Lower leg skin (tissue), 4 donors: ENCODE measurements at places on chromosomes 7 and 10. TPM values are rescaled to one million over a fixed set of nuclear protein-coding genes. Genes with fewer than 3 reads are reported as not detected.

- no peak for DNase-seq
These were observed 90.1 kb downstream of the OAT start for GRCh38 chr10:124328477-124329220.

Gene SPDYE8
- not detected for total RNA-seq

- peak; percentile 90 for DNase-seq
These were observed 150.1 kb upstream of the KLF6 start for GRCh38 chr10:3935141-3935540.

Gene LIPF
- total RNA-seq: not detected

DNA sequence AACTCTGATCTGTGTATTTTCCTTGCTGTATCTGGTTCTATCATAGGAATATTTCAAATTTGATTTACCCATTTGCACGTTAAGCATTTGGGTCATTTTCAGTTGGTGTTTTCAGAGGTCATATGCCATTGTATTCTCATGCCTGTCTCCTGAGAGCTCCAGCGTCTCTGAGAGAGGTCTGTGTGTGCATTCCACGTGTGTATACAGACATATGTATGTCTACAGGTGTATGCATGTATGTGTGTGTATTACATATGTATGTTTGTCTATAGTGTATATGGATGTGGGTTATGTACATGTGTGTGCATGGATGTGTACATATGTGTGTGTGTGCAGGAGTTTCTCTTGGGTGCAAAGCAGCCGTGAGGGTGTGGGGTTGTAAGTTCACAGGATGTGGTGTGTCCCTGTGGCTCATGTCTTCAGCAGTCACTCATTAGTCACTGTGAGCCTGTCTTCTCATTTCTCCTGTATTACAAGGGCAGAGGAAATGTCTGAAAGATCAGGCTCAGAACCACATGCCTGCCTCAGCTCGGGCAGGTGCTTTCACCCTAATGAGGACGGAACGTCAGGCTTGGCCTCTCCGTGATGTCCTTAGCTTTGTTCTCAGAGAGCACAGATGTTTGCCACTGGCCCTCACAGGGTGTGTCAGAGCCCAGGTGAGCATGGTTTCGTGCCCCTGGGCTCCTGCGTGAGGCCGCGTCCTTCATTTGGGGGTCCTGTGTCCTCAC, 101.6 kb downstream of the NKX6-2 start:
- DNase-seq: no peak

- no peak for DNase-seq
These were observed 497.3 kb upstream of the GALNT17 start for GRCh38 chr7:70634610-70635068.

DNA sequence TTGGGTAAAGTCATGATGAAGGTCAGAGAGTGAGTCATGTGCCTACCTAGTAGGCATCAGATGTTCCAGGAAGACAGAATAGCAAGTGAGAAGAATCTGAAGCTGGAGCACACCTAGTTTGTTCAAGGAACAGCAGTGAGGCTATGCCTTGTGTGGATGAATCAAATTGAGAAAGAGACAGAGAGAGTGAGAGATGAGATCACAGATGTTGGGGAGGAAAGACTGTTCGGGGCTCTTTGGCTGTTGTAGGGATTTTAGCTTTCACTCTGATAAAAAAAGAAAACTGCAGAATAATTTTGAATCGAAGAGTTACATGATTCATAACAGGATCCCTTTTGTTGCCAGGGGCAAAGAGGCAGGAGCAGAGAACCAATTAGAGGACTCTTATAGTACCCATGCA, 6.3 kb downstream of the LIPF start:
- no peak for DNase-seq

Gene SFTPA1
- total RNA-seq: not detected

Gene ITPRID1
- 0.63 TPM for total RNA-seq

DNA sequence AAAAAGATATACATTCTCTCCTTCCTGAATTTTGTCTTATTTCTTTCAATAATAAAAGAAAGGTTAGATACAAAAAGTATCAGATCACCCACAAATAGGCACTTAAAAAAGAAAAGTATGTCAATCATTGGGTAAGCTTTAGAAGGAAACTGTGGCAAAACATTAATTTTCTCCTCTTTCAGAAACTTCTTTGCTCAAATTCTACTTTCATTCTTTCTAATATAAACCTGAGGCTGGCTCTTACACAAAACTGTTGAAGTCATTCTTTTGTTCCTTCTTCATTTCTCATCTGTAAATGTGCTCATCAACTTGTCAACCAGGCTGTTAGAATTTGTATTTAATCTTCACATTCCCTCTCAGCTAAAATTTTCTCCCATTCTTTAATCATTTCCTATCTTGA, 124.6 kb downstream of the LRRN3 start:
- DNase-seq: no peak

DNA sequence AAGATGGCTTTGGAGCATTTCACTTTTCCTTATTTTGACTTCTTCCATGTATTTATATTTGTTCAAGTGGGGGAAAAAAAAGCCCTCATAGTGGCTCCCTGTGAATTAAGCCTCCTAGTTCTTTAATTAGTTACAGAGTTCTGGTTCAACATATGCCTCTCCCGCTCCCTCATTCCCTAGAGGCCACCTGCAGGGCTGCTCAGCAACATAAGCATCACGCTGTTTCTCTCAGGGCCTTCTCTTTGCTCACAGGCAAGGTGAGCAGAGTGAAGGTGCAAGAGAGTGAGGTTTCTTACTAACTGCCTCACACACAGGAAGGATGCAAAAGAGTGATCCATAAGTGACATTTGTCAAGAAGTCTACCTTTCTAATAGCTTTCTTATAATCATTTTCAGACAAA, 196.7 kb downstream of the SEMA3E start:
- DNase-seq: no peak

- no peak for DNase-seq
These were observed 87.8 kb downstream of the CHRM2 start for GRCh38 chr7:136956232-136956631.

- DNase-seq: no peak
These were observed 90.7 kb upstream of the RAB18 start for GRCh38 chr10:27413387-27413786.

DNA sequence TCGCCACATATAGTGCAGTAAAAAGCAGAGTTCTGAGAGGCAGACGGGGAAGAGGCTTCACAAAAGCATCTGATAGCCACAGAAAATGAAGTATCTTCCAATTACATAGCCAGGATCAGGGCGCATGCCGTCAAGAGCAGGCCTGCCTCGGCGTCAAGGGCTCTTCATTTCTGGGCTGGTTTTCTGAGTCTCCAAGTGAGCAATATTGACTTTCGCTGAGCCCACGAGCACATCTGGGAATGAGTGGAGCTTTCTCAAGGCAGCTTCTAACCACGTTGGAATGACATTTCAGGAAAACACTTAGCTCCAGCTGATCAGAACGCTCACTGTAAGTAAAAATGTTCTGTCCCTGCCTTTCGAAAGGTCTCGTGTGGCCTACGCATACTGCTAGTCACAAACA, 51.9 kb downstream of the CLRN3 start:
- DNase-seq: no peak

DNA sequence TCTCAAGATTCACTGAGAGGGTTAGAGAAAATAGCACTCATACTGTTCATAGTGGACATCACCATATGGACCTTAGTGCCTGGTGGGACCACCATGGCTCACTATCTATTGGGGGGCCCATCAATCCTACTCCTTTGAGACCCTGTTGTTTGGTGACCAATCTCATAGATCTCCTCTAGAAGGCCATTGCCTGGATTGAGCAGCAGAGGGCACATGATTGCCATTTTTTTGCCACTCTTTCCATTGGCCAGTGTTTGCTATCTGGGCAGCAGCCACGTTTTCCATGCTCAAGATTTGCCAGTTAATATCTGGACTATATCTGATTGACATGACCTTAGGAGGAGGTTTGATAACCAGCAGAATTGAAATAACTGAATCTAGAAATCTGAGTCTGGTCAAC, 244.5 kb downstream of the ITGB1 start:
- DNase-seq: no peak

GRCh38 chr10:114665406-114665805, 7.3 kb upstream of the ABLIM1 start:
- no peak for DNase-seq

Gene KCND2
- 0.13 TPM for total RNA-seq

DNA sequence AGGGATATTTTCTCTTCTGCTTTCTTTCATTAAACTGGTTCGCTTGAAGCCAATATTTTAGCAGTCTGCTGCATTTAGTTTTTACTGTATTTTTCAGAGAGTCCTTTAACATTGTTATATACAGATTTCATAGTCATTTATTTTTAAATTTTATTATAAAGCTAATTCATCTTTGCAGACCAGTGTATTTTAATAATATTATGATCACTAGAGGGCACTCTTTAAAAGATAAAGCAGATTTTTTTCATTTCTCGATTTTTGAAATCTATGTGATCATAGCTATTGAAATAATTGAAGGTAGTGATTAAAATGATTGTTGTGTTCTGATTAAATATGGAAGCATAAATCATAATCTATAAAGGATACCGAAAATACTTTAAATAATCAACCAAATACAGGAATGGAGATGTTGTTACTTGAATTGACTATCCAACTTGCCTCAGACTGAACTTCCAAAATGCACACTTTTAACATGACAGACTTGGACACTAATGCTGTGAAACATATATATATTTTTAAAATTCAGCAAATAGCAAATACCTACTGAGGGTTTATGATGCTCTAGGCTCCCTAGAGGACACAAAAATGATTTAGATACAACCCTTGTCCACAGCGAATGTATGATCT, 35.2 kb downstream of the ST7 start:
- DNase-seq: no peak

GRCh38 chr10:61039868-61040267, 95.9 kb upstream of the RHOBTB1 start:
- DNase-seq: no peak

DNA sequence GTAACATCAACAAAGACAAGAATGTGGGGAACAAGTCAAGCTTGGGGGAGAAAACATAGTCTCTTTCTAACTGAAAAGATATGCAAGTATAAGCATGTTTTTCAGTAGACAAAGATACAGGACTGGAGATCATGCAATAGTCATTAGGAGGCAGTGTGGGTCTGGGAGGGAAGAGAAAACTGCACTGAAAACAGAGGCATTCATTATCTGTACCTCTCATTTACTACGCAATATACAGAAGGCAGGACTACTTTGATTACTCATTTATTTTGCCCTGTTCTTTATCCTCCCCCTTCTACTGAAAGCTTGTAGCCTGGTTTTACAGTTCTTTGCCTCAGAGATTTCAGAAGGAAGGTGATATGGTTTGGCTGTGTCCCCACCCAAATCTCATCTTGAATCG, 341.2 kb downstream of the CRPPA start:
- DNase-seq: no peak

DNA sequence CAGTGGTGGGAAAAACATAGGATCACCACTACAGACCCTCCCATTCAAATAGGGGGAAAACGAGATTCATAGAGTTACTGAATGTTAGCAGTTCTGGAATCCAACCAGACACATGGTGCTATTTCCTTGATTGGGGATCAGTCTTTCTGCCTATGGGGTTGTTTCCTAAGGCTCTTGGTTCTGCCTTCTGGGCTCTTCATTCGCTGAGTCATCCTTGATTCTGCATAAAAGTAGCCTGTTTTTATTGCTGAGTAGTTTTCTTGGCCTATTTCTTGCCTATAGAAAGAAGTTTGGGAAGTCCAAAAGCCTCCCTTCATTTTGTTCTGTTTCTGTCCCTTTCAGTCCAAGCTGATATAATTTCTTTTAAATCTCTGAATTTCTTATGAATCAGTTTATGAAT, 99.3 kb upstream of the OIT3 start:
- no peak for DNase-seq

DNA sequence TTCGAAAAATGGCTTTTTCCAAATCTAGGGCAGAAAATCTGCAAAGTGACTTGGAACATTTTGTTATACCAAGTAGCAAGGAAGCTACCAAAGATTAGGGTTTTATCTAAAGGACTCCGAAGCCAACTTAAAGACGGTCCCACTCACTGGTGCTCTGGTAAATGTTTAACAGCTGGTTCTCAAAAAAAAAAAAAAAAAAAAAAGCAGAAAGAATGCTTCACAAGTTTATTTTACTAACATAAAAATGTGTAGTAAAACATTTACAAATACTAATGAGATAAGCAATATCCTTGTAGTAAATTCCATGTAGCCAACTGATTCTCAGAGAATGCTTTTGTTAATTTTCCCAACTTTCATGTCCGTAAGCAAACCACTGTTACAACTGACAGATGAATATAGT, 38.4 kb downstream of the TAF3 start:
- no peak for DNase-seq

Gene CYP2E1
- total RNA-seq: 22.3 TPM

GRCh38 chr10:73296946-73297345, 44.5 kb upstream of the MRPS16 start:
- no peak for DNase-seq

DNA sequence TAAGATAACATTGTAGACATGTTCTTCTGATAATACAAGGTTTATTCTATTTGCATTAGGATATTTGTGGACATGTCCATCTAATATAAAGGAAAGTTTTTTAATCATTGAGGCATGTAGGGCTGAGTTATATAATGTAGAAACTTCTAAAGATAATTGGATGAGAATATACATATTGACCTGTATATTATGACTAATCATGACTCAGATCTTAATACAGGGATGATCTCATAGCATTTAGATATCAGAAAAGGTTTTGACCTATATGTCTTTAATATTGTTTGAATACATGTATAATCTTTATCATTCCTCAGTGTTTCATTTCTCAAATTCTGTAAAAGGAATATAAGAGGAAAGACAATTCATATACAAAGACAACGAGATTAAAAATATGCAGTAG, 39.2 kb downstream of the CD36 start:
- DNase-seq: no peak

GRCh38 chr7:27000496-27000895, 95.3 kb downstream of the HOXA1 start:
- no peak for DNase-seq

DNA sequence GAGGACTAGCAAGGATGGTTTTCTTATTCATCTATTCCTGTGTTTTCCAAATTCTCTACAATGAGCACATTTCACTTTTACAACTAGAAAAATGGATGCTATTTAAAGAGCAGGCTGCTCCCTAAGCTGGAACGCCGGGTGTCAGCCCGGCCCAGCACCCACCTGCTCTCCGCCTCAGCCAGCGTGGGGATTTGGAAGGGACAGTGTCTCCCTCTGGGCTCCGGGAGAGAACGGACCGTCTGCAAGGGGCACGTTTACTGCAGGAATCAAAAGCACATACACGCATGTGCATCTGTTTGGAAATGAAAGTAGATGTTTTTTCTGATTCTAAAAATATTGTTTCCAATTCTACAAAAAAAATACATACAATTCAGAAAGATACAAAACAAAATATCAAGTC, 2.3 kb upstream of the JAKMIP3 start:
- no peak for DNase-seq

Gene MGAM2
- total RNA-seq: not detected

GRCh38 chr7:113216038-113216437, 97.7 kb upstream of the SMIM30 start:
- no peak for DNase-seq

Gene CABCOCO1
- 0.46 TPM for total RNA-seq

GRCh38 chr10:78299851-78300468, 266.3 kb downstream of the RPS24 start:
- peak; percentile 81 for DNase-seq
